Coronary artery (tissue), 2 donors: ENCODE measurements at places on chromosomes 4 and X.

DNA sequence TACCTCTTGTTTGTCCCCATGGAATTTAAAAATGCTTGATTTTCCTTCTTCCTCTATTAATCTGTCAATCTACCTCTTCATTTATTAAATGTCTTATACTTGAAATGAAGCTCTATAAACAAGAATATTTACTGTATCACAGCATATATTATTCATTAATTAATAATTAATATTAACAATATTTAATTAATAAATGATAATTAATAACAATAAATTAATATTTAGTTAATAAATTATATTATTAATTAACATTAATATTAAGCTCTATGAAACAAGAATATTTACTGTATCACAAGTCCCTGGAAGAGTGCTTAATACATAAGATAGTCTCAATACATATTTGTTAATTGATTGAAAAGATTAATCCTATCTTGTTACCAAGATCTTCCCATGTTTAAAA is 306.6 kb downstream of the STPG2 start:
- no peak for DNase-seq

GRCh38 chrX:46169808-46170207 is 375.4 kb downstream of the ZNF674 start:
- no peak for DNase-seq

DNA sequence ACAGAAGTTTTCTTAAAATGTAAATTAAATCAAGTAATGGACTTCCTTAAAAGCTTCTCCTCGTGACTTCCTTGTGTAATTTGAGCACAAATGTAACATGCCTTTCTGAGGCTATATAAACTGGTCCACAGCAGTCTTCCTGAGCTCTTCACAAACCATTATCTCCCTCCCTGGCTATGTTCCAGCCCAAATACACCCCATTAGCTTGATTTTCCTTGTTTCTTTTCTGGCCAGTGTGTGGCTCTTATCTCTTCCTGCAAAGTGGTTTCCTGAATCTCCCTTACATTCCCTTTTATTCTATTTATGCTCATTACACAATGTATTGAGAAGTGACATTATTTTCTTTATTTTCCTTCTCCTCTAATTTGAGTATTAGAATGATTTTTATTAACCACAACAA is 1085.3 kb upstream of the PCDH10 start:
- DNase-seq: no peak

DNA sequence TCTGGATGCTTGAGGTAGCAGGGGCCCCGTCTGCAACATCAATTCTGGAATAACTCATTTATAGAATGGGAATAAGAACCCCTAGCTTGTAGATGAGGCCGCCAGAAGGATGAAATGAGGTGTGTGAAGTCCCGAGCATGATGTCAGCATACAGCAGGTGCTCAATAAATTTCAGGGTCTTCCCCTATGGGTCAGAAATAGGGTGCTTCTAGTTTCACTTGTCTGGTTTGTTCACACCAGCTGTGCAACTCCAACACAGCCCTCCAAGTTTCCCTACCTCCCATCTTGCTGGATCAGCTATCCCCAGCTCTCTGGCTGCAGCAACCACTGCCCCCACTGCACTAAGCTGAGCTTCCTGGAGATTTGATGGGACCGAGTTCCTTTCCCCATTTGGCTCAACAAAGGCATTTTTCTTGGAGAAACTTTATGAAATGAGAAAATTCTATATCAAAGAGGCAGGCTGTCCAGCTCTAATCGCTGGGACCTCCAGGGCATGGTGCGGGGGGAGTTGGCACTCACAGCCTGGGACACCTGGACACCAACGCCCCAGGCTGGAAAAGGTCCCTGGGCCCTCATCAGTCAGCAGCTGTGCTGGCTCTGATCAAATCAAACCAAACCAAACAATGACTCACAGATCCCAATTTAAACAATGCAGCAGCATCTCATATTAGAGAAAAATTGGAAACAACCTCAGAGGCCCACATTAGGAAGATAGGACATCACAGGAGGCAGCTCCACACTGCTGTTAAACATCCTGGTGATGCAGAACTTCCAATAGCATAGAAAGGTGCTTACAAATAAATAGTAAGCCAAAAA is 13.3 kb downstream of the SLC2A9 start:
- DNase-seq: no peak

DNA sequence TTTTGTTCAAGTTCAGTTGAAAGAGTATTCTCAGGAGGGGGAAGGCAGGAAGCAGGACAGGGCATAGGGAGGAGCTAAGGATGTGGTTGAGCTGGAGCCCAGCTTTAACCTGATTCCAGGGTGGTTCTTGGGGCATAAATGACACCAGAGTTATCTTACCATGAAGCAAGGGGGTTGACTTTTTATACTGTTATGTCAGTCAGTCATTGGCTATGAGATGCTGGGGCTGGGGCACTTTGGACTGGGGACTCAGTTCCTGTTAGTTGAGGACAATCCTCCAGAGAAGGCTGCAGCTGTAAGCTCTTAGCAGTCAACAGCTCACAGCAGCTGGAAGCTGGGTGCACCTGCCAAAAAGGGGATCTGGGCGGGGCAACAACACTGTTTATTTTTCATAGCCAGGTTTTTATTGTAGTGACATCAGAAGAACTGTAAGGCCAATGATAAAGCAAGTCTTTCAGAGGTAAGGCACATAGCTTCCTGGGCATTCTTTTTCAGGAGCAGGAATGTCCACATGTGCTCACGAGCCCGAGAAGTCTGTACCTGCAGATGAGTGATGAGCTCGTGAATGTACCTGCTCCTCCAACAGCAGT is 78.5 kb downstream of the MID1IP1 start:
- no peak for DNase-seq

DNA sequence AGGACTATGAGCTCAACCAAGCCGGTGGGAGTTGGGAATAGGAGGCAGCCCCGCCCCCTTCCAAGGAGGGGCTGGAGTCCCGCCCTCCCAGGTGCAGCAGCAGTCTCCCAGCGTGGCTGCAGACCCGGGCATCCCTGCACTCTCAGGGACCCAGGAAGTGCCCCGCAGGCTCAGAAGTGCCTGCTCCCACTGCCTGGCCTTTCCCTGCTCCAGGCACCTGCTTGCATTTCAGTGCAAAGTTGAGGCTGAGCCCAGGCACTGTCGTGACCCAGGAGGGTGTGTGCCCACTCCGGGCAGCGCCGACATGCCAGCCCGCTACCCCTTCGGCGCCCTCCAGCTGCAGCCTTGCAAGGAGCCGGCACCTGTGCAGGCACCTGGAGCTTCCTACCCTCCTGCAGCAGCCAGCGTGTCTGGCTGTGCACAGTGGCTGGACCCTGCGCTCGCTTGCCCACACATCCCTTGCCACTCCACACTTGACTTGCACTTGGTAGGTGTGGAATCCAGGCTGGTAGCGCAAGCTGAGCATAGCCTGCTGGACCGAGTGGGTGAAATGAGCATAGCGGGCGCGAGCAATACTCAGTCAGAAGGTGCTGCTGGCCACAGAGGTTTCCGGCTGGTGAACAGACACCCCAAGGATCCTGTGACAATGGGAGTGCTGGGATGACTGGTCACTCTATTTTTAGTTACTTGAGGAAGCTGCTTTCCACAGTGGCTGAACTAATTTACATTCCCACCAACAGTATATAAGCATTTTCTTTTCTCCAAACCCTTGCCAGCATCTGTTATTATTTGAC is 236.3 kb downstream of the PCDH10 start:
- DNase-seq: no peak

- DNase-seq: no peak
These were observed 1.4 kb downstream of the DDX60L start for GRCh38 chr4:168478868-168479267.

- DNase-seq: no peak
These were observed 53.9 kb downstream of the IRF2 start for GRCh38 chr4:184420402-184420801.

- no peak for DNase-seq
These were observed 1046.5 kb downstream of the FAT4 start for GRCh38 chr4:126361287-126361686.

DNA sequence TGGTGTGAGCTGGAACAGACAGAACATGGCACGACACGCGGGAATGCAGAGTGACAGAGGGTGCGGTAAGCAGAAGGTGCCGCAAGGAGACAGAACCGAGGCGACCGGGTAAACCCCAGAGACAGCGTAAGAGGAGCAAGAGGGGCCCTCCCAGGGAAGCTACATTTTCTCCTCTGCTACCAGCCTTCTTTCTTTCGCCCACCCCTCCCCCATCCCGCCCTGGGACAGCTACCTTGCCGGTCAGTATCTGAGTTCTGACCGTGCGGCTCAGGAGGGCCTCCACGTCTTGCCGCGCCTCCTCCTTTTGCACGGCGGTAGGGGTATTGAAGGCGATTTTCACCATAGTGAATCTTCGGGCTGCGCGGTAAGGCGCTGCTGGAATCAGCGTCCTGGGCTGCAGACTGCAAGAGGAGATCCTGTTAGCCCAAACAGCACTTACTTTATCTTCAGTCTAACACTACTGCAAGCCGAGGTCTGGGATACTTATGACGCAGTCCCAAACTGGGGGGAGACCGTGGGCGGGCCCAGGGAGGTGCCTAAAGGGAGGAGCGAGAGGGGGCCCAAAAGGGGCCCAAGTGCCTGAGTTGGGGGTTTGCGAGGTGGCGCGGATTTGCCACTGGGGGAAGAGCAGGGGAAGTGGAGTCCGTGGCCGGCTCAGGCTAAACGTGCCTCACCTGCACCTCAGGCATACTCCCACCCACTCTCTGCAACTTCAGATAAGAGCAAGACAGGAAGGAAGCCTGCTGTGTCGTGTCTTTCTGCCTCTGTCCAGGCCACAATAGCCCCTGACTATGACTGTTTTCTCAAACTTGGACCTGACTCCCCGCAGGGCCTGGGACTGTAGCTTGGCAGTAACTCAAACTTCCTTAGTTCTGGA is at the start of gene ITM2A:
Gene ITM2A (minus strand): TSS at position 462 of the 877 bp plus-strand sequence. CDS start 119 bp downstream, at position 343.
- DNase-seq: no peak

DNA sequence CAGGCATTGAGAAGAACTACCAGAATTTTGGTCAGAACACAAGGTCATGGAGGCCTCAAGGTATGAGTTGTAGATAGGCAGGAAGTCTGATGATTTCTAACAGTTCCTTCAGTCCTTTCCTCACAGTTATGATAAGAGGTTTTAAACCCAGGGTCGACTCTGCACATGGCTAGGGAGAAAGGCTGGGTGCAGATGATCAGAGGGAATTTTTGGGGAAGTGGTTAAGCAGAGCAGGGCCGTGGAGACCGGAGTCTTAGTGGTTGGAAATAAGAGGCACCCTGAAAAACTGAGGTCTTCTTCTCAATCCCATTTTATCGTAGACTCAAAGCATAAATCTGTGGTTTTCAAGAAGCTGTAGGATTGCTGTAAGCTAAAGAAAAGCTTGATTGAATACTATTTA is 118.5 kb upstream of the ANK2 start:
- DNase-seq: no peak

GRCh38 chr4:94650690-94651089 is 107.1 kb upstream of the BMPR1B start:
- DNase-seq: no peak

GRCh38 chr4:40331101-40331745 is 3.9 kb upstream of the CHRNA9 start:
- DNase-seq: peak; percentile 49

GRCh38 chr4:45346816-45347435 is 620.6 kb upstream of the GNPDA2 start:
- DNase-seq: no peak

GRCh38 chrX:70446380-70447350 is 2.0 kb downstream of the DLG3 start:
- no peak for DNase-seq

- no peak for DNase-seq
These were observed 323.2 kb downstream of the RAB28 start for GRCh38 chr4:13160920-13161319.

GRCh38 chr4:109873791-109874514 is 26.0 kb downstream of the LRIT3 start:
- no peak for DNase-seq

- no peak for DNase-seq
These were observed 229.2 kb upstream of the AFF2 start for GRCh38 chrX:148271263-148271662.

GRCh38 chrX:151153667-151154066 is 22.7 kb upstream of the GPR50 start:
- no peak for DNase-seq

- no peak for DNase-seq
These were observed 28.7 kb upstream of the MAP3K15 start for GRCh38 chrX:19543951-19544381.

GRCh38 chr4:10504570-10505179 is 47.4 kb upstream of the ZNF518B start:
- DNase-seq: no peak

GRCh38 chrX:6667048-6667768 is 132.3 kb upstream of the VCX3A start:
- no peak for DNase-seq

GRCh38 chrX:8861908-8862307 is 60.7 kb upstream of the FAM9A start:
- no peak for DNase-seq

DNA sequence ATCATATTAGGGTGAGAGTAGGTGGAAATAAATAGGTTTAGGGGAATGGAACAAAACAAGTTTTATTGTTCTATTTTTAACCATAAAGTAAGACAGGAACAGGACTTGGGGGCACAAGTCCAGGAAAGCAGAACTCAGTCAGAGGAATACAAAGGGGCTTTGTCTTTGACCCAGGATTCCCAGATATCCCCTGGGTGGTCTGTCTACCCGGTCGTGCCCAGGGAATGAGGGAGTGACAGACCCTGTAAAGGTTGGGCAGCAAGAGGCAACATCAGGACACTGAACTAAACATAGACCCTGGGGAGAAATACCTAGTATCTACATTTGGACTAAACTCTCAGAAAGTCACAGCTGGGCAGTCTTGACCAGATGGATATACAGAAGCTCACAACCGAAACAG is 50.6 kb downstream of the PTCHD1 start:
- DNase-seq: no peak

DNA sequence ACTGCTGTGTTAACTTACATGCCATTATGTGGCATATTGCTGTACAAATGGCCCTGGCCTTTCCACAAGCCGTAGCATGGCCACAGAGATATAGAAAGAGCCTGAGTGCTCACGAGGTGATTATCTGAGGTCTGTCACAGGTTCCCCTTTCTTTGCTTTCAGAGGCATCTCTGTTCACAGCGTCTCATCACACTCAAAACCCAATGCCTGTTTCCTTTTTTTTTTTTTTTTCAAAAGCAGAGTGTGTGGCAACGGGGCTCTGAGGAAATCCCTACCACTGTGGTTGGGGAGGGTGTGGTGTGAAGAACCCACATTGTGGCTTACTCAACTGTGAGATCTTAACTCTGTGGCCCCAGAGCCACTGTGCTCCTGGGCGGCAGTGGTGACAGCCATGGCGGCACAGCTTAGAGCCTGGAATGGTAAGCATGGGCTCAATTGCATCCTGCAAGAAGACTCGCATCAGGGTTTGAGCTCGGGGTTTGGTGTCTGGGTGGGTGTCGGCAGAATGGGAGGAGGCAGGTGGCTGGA is 30.8 kb downstream of the RTL5 start:
- no peak for DNase-seq

DNA sequence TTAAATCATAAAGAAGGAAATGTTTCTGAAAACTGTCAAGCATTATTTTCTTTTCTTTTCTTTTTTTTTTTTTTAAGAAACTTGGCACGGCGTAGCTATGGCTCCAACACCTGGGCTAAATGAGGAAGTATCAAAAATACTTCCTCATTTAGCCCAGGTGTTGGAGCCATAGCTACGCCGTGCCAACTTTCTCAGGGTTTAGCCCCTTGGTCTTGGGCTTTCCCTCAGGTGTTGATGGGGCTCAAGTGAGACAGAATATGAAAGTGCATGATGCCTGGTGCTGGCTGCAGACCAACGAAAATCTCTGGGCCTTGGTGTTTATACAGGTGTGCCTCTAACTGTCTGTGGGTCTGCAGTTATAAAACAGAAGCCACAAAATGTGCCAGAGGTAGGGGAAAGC is 132.7 kb downstream of the ARHGAP24 start:
- DNase-seq: no peak
